ENCODE measurements at places on chromosomes 3 and 15.

DNA sequence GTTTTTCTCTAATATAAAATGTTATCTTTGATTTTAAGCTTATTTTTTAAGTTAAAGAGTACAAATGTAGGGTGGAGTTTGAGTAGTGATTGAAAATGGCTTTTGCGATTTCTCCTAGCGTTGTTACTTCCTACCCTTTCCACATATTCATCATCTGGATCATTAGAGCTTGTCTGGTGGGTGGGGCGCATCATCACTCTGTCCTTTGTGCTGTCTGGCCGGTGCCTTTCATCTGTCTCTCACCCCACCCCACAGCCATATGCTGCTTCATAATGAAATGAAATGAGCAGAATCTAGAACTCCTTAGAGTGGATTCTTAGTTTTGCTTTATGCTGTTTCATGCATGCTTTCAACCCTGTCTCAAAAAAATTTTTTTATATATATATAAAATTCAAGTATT is 44.3 kb downstream of the ATP1B3 start:
- DNase-seq: no peak

GRCh38 chr15:49163678-49164077 is 6.4 kb upstream of the GALK2 start:
- no peak for DNase-seq

DNA sequence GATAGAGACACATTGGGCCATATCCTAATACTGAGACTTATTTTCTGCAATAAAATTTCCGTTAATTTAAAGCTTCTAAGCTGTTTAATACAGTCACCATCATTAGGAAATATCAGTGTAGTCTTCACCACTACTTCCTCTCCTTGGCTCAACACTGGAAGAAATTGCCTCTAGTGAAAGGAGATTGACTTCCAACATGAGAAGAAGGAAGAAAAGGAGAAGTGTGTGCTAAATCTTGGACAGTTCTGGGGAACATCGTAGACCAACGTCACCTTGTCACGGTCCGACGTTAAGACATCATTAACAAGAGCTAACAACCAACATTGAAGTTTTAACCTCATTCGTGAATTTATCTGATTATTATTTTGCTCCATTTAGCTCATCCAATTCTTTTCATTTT is 987.0 kb upstream of the CFAP20DC start:
- DNase-seq: no peak

- no peak for DNase-seq
These were observed 11.4 kb downstream of the PGPEP1L start for GRCh38 chr15:98996169-98996568.

DNA sequence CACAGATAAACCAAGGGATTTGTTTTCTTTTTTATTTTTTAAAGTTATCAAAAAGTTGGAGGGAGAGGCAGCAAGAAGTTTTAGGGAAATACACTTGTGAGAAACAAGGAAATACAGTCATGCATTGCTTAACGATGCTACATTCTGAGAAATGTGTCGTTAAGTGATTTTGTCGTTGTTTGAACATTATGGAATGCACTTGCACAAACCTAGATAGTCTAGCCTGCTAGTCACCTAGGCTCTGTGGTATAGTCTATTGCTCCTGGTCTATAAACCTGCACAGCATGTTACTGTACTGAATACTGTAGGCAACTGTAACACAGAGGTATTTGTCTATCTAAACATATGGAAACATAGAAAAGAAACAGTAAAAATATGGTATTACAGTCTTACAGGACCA is 2.0 kb upstream of the NFKBIZ start:
- DNase-seq: no peak

DNA sequence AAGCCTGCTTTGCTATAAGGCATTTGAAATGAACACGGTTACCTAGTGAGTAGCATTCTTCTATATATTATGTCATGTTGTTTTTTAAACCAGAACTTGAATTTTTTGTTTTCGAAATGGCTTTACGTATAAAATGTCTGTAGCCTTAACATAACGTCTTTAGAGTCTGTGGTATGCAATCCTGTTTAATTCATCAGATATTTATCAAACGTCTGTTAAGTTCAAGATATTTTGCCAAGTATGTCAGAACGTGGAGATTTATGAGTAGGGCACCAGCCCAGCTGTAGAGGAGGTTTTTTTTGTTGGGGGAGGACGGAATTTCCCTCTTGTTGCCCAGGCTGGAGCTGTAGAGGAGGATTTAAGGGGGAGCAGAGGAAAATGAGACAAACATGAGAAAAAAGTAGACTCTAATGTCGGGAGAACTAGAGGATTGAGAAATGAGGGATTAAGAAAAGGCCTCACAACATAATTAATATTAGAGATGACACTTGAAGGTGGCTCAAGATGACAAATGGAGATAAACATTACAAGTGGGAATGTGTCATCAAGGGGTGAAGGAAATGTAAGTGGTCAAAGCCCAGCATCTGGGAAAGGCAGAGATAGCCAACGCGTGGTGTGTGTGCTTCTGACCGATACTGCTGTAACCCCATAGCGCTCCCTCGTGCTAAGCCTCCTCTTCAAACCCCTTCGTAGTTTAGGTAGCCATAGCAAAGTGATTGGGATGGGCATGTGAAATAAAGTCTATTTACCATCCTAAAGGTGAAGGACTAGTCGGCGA is 154.0 kb upstream of the GOLGA6L4 start:
- DNase-seq: no peak

GRCh38 chr3:194998417-194998816 is 272.5 kb downstream of the XXYLT1 start:
- no peak for DNase-seq

GRCh38 chr3:143973259-143974021 is 1.8 kb downstream of the DIPK2A start:
- DNase-seq: peak; percentile 63

DNA sequence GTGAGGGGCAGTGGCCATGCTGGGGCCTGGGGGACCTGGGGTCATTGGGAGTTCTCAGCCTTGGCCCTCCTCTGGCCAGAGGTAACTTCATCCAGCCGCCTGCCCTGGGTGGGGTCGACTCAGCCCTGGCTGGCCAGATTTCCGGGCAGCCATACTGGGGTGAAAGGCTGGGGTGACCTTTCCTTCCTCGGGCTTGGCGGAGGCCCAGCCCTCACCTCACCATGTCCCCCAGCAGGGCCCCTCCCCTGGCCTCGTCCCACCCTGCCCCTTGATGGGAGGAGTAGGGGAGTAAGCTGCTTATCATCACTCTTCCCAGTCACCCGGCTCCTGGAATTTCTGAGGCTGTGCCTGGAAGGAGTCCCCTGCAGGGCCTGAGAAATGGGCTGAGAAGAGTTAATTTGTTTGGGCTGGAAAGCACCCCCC is 5.4 kb downstream of the SEMA3F start:
- no peak for DNase-seq

- no peak for DNase-seq
These were observed 56.0 kb upstream of the FURIN start for GRCh38 chr15:90812171-90812957.

Measured in AG08396 (cell line).